Right kidney (tissue), 9 donors: ENCODE measurements at places on chromosomes 1 and 21.

DNA sequence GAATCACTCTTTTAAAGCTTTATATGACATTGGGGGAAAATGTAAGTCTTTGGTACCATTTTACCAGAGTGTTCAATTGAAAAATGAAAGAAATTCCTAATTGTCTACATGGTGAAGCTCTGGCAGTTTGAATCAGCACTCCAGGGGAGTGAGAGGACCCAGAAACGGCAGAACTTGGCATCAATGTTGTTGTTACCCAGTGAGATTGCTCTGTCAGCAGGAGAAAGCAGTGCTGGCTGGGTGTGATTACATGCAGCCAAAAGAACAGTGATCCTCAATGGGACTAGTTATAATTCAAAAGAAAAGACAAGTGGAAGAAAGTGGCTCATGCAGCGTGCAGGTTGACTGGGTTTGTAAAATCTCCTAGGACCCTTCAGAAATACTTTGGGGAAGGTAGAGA is 206.4 kb downstream of the PTPRC start:
- no peak for DNase-seq

DNA sequence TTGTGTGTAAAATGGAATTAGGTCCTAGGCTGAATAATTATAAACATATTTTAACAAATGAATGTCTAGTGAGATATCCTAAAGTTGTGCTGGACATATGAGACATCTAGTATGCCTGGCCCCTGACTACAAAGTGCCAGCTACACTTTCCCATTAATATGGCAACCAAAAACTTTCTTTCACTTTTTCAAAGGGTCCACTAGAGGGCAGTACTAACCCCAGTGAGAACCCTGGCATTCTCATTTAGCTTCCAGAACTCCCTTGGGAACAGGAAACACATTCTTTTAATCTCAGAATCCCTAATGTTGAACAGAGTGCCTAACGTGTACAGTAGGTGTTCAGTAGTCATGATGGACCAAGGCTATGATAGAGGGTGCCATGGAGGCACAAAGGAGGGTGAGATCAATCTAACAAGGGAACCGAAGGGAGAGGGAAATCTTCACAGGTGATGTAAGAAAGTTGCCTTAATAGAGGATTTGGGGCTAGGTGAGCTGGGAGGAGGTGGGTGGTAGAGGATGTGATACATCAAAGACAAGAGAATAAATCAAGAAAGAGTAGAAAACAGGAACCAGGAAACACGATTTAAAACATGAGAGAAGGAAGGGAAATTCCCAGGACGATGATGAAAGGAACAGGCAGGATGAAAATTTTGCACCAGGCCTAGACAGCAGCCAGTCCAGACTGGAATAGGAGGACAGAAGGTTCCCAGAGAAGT is 41.6 kb downstream of the NSL1 start:
- DNase-seq = no peak

DNA sequence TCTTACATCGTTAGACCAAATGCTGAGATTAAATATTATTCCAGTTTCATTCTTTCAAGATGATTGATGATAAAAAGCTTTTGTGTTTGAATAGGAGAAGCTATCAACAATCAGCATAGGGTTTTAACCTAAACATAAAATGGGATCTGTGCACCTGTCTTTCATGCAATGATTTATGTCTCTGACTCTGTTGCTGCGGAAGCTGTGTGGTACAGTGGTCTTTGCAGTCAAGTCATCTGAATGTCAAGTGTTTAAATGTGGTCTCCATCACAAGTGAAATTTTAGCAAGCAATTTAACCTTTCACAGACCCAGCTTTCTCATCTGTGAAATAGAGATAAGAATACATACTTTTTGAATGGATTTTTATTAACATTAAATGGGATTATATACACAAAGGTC is 107.2 kb downstream of the PLPPR5 start:
- DNase-seq = no peak

DNA sequence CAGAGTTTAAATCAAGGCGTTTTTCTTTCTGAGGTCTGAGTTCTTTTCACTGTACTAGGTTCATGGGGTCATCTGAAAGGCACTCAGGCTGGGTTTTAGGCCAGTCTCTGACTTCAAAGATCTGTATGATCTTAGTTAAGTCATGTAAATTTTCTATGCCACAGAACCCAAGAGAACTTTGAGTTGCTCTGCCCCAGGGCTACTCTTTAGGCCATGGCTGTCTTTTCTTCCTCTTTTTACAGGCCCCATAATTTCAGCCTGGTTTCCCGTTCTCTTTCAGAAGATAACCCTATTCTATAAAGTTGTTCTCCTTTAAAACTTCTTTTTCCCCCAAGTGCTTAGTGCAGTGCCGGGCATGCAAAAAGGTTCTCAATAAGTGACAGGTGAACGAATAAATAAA is 26.1 kb downstream of the METTL13 start:
- DNase-seq = no peak

DNA sequence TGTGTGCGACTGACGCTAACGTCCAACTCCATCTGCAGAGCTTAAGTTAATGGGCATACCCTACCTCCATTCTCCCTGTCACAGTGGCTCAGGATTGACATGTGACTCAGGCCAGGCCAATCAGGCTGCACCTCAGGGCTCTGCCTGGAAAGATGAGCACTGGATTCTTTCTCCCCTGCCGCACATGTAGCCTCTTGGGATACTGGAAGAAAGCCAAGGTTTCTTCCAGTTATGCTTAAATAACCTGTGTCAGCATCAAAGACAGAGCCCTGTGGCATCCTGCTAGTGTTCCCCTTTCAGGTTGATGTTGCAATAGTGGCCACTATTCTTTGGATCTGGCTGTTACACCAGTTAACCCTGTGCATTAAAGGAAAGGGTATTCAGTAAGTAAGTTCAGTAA is 55.0 kb upstream of the SYT6 start:
- no peak for DNase-seq

GRCh38 chr21:36208326-36209013 is 51.8 kb downstream of the DOP1B start:
- no peak for DNase-seq

DNA sequence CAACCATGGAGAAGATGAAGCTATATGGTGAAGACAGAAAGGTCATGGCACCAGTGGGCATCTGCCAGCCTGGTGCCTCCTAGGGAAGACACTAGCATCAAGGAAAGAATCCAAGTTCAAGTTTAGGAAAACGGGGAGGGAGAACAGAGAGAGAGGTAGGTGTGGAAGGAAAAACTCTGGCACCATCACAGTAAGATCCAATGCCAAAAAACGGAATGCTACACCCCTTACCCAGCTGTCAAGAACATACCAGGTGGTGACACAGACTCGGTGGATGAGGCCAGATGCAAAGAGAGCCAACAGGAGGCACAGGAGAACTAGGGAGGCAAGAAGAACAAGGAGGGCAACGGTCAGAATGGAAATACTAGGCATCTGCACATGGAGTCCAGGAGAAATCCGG is 3.6 kb downstream of the KRTCAP2 start:
- DNase-seq = no peak

DNA sequence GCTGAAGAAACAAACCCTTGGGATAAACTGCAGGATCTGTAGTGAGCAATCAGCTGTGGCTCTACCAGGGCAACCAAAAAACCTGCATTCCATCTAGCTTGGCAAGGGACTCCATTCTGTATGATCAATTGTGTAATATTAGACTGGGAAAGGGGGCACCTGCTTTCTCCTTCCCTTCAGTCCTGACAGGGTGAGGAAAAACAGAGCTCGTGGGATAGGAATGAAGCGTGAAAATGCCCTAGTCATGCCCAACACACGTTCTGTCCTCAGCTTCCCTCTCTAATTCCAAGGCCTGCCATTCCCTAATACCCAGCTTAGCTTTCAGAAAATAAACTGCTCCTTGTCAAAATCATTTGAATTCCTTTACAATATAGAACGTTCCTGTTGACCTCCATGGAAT is 442.3 kb downstream of the PLPP3 start:
- no peak for DNase-seq
